ENCODE measurements at places on chromosomes 5 and 9.

- no peak for DNase-seq
Measured at GRCh38 chr5:142507531-142508372, 178.1 kb downstream of the FGF1 start.

DNA sequence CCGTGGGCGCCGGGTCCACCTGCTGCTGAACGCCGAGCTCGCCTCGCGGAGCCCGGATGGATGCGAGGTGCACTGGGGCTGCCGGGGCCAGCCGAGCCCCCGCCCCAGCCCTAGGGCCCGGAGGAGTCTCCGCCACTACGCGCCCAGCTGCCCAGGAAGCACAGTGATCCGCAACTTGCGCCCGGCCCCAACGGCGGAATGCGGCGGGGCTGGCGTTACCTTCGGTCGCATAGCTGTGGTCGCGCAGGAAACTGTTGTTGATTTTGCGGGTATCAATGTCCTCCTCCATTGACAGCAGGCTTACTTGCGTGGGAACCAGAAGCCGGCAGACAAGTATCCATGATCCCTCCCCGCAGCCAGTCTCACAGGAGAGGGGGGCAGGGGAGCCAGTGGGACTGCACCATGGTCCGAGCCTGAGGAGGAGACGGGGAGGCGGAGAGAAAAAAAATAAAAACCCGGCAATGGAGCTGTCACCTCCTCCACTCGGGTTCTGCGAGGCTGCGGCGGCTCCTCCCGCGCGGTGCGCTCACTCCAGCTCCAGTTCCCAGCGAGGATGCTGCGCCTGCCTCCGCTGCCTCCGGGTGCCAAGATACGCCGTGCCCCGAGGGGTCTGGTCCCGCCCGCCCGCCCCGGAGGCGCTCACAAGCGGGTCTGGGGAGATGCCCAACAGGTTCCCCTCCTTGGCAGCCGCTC, 628 bp downstream of the PPP2R2B start:
- peak; percentile 15 for DNase-seq

- no peak for DNase-seq
Measured at GRCh38 chr5:91491229-91491628, 108.1 kb upstream of the ARRDC3 start.

- DNase-seq, result no peak
Measured at GRCh38 chr9:88796947-88797346, 194.3 kb upstream of the S1PR3 start.

GRCh38 chr5:88049737-88050136, 218.9 kb downstream of the TMEM161B start:
- DNase-seq, result no peak

DNA sequence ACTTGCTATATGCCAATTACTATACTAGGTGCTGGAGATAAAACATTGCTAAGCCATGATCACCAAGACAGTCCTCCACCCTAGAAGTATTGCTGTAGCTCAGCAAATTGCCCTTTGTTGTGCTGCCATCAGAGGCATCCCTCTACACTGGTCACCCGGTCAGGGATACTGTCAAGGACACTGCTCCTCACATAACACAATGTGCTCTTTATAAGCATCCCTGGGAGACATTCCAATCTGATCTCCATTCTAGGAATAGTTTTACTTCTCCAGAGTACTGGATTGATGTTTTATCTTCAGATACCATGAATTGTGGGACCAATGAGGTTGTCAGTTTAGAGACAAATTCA, 10.4 kb upstream of the DNAJA1 start:
- no peak for DNase-seq

- no peak for DNase-seq
Measured at GRCh38 chr5:73967347-73967746, 341.4 kb downstream of the ARHGEF28 start.

DNA sequence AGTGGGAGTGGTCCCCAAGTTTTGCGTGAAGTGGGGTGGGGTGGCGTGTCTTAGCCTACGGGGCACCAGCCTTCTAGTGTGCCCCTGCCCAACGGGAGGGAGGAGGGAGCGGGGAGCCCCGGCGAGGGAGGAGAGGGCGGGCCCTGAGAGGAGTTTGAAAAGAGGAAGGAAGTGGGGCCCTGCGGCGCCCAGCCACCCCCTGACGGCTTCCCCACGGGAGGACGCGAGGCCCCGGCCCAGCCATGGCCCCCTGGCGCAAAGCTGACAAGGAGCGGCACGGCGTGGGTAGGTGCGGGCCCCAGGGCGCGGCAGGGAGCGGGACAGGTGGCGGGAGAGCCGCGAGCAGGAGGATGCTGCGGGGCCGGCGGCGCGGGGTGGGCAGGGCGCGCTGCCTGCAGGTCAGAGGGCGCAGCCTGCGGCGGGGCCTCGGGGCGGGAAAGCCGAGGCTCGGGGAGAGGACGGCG, at the start of gene DOCK2:
Gene DOCK2, plus strand, starts transcription at position 191 of the 464 bp plus-strand sequence. Its CDS starts 52 bp downstream, at position 243.
- DNase-seq, result no peak

DNA sequence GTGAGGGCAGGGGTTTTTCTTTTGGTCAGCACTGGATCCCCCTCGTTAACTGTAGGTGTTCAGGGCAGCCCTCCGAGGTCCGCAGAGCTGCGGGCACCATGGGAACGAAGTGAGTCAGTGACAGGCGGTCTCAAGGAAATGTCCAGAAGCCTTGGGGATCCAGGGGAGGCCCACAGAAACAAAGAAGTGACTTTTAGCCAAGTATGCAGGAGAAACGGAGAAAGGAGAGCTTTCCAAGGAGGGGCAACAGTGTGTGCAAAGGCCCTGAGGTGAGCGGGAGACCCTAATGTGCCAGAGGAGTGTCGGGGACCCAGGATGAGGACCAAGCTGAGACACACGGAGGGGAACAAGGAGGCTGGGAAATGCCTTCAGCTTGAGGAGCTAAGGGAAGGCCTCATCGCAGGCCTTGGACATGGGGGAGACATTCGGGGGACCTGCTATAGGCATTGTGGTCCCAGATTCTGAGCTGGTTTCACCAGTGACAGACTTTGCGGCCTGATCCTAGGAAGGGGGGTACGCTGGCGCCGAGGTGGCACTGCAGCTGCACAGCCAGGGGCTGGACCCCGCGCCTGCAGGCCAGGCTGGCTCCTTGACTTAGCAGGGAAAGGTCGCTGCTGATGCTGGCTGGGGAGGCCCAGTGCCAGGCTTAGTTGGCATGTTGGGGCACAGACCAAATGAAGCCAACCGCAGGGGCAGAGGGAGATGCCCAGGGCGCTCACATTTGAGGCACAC, 3.3 kb downstream of the LTC4S start:
- no peak for DNase-seq

GRCh38 chr5:123220621-123221146, 131.6 kb downstream of the PRDM6 start:
- DNase-seq, result no peak

DNA sequence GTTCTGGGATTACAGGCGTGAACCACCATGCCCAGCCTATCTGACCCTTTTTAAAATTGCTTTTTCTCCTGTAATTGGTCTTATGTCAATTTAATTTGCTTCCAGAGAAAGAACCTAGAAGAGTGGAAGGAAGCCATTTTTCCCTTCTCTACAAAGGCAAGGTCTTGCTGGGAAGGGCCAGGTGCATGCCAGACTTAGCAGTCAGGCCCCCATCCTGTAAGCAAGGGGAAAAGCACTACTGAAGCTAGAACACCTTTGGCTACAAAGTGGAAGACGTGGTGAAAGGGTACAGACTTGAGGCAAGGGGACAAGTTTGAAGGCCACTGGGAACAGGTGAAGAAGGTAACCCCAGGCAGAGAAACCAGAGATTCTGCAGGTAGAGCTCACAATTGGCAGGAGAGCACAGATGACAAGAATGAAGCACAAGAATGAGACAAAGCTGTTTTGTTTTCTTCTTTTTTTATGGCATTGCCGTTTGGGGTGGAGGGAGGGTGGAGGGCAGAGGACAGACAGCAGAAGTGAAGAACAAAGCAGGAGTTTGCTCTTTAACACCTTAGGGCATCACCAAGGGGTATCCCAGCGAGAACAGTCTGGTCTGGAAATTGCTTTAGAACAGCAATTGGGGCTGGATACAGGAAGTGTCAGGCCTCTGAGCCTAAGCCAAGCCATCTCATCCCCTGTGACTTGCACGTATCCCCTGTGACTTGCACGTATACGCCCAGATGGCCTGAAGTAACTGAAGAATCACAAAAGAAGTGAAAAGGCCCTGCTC, 72.9 kb downstream of the SERINC5 start:
- DNase-seq, result no peak

DNA sequence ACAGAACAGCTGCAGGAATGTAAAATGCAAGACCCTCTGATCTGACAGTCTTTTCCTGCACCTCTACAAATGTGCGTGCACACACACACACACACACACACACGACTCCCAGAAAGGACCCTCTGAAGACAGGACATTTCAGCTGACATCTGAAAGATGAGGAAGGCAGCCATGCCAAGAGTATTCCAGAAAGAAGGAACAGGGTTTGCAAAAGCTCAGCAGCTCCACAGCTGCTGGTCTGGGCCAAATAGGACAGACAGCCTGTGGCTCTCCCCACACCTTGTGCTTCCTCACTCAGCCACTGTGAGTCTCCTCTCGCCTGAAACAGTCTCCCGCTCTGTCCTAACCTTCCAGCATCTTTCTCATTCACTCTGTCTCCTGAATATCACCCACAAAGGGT, 189.0 kb downstream of the PALM2AKAP2 start:
- DNase-seq, result no peak

DNA sequence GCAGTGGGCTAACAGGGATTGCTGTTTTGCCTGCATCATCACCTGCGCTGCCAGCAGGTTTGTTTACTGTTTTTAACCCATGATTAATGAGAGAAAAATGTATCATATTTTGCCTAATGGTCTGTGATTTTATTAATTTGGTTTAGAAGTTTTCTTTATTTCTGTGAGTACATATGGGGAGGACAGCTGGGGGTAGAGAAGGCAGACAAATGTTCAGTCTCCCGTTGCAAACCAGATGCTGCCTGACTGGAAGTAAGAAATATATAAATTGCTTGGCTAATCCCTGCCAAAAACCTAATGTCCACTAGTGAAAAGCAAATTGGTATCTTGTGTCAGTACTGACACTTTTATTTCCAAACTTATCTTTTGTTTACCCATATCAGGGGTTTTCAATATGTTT, 1766.1 kb upstream of the C9orf72 start:
- no peak for DNase-seq

- DNase-seq, result no peak
Measured at GRCh38 chr5:60447488-60447920, 252.5 kb downstream of the DEPDC1B start.

DNA sequence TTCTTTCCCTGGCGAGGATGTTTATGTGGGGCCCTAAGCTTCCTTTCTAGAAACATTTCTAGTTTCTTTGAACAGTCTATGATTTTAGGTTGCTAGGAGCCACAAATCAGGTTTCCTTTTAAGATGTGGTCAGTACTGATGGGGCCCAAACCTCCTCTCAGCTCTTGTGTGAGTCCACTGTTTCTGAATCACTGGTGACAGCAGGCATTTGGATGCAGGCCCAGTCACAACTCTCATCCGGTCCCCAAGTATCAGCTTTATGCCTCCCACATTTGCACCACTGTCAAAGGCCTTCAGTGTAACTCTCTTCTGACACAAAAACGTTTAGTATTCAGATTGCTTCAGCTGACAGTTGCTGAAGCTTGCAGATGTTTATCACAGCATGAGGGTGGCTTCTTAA, 7.8 kb downstream of the DMRT2 start:
- no peak for DNase-seq

DNA sequence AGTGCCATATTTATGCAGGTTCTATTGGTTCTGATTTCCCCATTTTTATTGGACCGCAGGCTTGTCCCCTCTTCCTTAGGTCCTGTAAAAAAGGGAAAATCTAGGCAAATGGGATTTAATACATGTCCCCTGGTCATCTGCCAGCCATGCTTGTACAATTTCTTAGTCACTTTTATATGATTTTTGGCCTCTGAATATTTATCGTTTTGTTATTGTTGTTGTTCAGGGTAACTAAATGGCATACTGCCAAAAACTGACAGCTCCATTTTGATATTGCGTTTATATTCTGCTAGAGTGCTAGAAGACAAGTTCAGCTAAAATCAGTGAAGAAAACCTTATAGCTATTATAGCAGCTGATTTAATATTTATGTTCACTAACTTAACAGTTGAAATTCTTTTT, 770.2 kb upstream of the FAM174A start:
- DNase-seq, result peak; percentile 20

DNA sequence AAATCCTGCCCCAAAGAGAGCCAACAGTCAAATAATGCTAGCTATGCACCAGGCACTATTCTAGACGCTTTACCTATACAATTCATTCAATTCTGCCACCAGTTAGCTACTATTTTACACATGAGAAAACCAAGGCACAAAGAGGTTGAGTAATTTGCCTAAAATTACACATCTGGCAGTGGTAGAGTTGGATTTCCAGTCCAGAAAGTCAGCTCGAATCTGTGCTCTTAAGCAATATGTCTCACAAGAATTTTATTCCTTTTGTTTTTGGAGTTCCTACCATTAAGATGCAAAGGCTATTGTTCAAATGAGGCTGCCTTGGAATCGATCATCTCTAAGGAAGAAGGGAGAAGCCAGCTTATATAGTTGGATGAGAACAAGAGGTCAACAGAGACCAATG, 256.9 kb upstream of the RASA1 start:
- no peak for DNase-seq

DNA sequence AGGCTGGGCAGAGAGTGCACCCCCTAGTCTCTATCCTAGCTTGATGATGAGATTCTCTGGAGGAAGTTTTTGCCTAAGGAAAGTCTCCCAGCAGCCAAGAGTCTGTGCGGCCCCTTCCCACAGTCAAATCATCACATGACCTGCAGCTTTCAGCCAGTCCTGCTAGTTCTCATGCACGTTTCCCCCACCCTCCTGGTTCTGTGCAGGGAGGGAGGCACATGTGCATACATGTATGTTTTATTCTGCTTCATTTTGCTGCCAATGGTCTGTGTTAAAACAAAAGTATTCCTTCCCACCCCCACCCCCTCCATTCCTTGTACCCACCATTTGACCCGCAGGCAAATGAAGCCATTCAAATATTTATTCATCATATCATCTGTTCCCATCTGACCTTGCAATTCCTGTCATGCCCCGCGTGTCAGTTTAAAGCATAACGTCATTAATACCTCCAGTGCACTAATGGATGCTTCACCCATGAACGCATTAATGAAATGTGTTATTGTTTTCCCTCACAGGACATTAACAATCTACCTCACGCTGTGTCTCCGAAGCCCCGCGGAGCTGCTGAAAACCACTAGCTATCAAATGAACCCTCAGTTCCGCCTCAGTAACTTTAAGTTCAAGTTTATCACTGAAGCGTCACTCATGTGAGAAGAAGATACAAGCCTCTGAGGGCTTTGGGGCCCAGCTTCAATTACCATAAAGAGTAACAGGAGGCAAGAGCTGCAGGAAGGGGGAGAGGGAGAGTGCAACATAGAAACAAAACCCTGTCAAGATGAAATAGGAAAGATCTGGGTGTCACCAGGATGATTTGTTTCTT, 139.6 kb downstream of the RASEF start:
- DNase-seq, result no peak

DNA sequence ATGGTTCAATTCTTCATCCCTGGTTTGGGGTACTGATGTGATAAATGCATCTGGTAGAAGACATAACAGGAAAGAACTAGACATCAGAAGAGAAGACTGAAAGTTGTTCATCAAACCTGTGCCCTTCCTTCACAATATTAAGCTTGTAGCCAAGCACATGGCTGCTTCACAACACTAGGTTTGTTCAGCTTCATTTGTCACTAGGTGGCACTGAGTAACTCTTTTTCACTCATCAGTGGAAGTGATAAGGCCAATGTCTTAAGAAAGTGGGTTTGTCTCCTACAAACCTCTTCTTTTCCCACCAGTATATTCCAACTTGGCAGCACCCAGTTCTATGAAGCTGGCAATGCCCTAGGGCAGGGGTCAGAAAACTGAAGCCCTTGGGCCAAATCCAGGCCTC, 26.9 kb downstream of the ZNF484 start:
- DNase-seq, result no peak
